ENCODE measurements at places on chromosomes 3 and 15.

GRCh38 chr3:94071713-94072284, 8.9 kb downstream of the NSUN3 start:
- no peak for DNase-seq

DNA sequence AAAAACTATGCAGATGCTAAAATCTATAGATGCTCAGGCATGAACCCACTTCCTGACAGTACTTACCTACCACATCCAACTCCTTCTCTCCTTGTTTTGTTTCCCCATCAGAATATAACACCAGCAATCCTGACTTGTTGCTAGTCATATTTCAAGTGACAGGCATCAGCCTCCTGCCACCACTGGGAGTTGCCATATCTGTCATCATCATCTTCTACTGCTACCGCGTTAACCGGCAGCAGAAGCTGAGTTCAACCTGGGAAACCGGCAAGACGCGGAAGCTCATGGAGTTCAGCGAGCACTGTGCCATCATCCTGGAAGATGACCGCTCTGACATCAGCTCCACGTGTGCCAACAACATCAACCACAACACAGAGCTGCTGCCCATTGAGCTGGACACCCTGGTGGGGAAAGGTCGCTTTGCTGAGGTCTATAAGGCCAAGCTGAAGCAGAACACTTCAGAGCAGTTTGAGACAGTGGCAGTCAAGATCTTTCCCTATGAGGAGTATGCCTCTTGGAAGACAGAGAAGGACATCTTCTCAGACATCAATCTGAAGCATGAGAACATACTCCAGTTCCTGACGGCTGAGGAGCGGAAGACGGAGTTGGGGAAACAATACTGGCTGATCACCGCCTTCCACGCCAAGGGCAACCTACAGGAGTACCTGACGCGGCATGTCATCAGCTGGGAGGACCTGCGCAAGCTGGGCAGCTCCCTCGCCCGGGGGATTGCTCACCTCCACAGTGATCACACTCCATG, 65.3 kb downstream of the TGFBR2 start:
- DNase-seq: no peak

DNA sequence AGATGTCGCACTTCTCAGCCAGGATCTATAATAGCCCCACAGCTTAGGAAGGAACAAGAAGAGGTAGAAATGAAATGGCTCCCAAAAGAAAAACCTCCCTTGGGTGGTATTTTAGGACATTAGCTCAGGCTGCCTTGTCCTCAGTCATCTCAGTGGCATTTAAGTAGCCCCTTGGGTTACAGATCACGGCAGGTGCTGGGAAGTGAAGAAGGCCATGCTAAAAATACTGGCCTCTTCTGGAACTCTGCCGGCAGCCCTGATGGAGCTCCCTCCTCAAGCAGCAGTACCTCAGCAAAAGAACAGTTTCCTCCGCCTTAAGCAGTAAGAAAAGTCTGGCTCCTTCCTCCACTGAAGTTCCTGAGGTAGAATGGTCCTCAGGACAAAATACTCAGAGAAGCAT, 7.3 kb upstream of the TPM1 start:
- DNase-seq: no peak

GRCh38 chr15:75456710-75457109, 5.2 kb upstream of the SIN3A start:
- no peak for DNase-seq

DNA sequence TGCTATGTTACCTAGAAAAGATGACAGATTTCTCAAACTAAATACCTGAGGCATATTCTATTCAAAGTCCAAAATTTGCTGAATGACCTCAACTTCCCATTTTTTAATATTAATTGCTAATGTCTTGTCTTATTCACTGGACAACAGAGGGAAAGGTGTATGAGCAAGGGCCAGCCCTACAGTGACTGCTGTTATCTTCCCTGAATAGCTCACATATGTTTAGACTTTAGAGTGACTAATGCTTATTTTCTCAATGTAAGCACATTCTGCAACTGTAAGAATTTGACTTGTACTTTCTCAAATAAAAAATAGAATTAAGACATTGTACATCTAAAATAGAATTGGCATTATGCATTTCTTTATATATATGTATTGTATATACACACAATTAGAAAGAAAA, 26.5 kb upstream of the AADACL2 start:
- DNase-seq: no peak

DNA sequence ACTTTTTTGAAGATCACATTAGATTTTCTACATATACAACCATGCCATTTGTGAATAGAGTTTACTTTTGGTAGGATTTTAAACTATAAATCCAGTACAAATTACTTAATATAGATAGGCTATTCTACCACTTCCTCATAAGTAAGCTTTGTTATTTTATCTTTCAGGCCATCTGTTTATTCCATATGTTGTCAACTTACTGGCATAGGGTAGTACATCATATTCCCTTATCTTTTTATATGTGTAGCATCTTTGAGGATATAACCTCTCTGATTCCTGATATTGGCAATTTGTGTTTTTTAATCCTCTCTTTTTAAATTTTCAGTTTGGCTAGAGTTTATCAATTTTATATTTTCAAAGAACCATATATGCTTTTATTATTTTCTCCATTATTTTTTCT, 515.4 kb downstream of the DIPK2A start:
- DNase-seq: no peak
